ENCODE measurements at places on chromosomes 16 and 17.

GRCh38 chr16:7561908-7562405 is 229.3 kb downstream of the RBFOX1 start:
- no peak for DNase-seq

DNA sequence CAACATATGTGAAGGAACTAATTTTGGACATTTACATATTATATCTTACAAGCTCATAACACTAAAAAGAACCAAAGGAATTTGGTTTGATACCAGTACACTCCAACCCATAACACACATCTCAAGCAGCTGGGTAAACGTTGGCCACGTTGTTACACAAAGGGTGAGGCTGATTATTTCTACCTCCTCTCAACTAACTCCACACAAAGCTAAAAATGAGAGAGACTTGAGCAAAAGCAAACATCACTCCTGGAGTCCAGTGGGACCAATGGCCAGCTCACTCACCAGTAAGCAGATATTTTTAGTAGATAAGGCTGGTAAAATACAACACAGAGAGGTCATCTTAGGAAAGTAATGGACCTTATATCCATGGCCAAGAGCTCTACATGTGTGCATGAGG is 207.6 kb downstream of the MRTFB start:
- DNase-seq: no peak

DNA sequence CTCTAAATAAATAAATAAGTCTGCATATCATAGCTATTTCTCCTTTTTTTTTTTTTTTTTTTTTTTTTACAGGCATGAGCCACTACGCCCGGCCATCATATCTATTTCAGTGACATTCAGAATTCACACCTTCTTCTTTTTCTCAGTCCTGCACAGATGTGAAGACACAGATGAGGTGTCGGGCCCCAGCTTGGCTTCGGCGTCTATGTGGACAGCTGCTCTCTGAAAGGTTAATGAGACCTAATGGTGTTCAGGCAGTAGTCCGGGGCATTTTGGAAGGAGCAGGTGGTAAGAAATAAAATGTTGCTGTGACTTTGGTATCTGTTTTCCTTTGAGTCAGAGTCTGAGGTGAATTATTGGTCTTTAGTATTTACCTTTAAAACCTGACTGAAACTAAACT is 23.6 kb downstream of the TANGO6 start:
- DNase-seq: no peak

GRCh38 chr17:7195971-7196370 is 16.8 kb upstream of the ASGR1 start:
- DNase-seq: no peak

DNA sequence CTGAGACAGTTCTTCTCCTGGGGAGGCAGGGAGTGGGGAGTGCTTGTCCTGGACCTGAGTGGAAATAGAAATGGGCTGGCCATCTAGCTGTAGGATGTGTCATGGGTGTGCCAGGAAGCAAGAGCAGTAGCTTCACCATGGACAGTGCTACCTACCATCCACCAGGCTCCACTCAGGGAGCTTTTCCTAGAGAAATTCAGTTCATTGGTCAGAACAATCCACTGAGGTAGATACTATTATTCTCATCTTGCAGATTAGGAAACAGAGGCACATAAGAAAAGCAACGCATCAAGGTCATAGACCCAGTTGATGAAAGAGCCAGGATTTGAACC is 372.0 kb downstream of the SLC39A11 start:
- DNase-seq: no peak

GRCh38 chr17:66426397-66427033 is 124.1 kb downstream of the PRKCA start:
- no peak for DNase-seq

- DNase-seq: no peak
Measured at GRCh38 chr16:67091906-67092566, 17.7 kb upstream of the PHAF1 start.

Measured in activated CD8-positive, alpha-beta memory T cell treated with anti-CD3 and anti-CD28 coated beads for 48 hours (primary cell).